Upper lobe of right lung (tissue), 1 donor: ENCODE measurements at places on chromosomes 1 and 21. TPM values are rescaled to one million over a fixed set of nuclear protein-coding genes. Genes with fewer than 3 reads are reported as not detected.
A peak's percentile ranks its signal among the peaks of the same experiment; 100 is the strongest.

FAM3B gene
- 5.2 TPM for total RNA-seq

LMX1A gene
- not detected for total RNA-seq

DNA sequence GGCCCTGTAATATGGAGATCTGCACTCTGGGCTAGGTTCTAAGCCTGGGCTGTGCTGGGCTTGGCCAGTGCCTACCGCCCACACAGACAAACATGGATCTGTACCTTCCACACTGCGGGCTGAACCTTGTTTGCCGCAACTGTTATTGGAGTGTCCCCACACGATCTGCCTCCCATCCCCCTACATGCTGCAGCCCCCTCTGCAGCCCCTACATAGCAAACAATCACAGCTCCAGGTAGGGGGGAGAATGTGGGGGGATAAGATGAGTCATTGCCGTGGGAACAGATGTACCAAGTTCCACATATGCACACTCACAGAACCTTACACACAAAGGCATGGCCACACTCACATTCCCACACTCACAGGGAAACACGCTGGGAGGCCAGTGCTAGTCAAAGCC lies 2.1 kb upstream of the HCRTR1 start:
- no peak for DNase-seq
- peaks cover 24% of the 10 kb centered on the region for H3K27me3 ChIP-seq
- H3K4me1 ChIP-seq, result peaks cover 4% of the 10 kb centered on the region
- no peak overlapping the region for H3K4me3 ChIP-seq

PBX1 gene
- total RNA-seq, result 56.7 TPM

RLF gene
- 13.4 TPM for total RNA-seq

GRCh38 chr1:58432851-58433668 lies 113.5 kb downstream of the OMA1 start:
- H3K27me3 ChIP-seq, result no peaks in the 10 kb centered on the region
- H3K4me1 ChIP-seq, result peaks cover 9% of the 10 kb centered on the region
- H3K27ac ChIP-seq, result no peak overlapping the region
- H3K36me3 ChIP-seq, result no peaks in the 10 kb centered on the region

DNA sequence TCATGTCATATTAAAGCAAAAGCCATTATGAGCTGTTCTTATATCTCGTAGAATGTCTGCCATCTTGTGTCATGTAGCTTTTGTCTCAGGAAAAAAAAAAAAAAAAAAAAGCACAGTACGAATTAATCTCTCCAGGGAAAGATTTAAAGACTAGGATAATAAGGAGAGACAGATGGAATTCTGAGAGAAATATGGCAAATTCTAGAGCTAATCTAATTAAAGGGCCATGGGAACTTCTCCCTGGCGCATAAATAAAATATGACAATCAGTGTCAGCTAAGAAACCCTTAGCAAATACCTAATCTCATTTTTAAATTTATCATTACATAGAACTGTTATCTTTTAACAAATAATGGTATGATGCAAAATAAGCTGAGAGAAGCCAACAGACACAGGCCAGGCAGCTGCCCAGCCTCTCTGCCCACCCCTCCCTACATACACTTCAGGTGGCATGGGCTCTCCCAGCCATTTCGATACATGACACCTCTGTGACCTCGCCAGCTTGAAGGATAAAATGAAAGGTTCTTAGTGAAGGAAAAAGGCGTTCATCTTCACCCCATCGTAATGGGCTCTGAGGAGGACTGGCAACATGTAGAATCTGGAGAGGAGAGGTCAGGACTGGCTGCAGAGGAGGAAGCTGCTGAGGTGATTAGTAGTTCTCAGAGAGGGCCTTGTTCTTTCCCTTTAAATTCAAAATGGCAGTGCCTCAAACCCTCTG lies 39.8 kb downstream of the DISC1 start:
- H3K27me3 ChIP-seq, result no peaks in the 10 kb centered on the region
- H3K4me1 ChIP-seq, result no peaks in the 10 kb centered on the region
- H3K36me3 ChIP-seq, result no peaks in the 10 kb centered on the region
- DNase-seq, result no peak
- H3K27ac ChIP-seq, result no peak overlapping the region
- no peak overlapping the region for H3K4me3 ChIP-seq

DNA sequence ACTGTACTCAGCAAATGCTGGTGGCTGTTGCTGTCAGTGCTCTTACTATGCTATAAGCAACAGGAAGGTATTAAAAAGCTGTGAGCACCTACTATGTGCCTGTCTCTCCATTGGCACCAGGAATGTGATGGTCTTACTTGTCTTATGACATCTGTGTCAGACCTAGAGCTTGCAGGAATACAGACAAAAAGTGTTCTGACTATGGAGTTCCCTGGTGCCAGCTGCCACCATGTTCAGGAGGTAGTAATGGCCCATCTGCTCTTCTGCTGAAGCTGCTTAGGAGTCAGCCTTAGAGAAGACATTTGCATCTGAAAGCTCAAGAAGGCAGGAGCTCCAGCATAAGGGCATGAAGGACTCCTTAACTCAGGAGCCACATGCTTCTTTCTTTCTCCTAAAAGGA lies 52.3 kb downstream of the MAB21L3 start:
- H3K27me3 ChIP-seq, result no peaks in the 10 kb centered on the region
- no peak overlapping the region for H3K27ac ChIP-seq
- no peak overlapping the region for H3K4me3 ChIP-seq
- no peaks in the 10 kb centered on the region for H3K36me3 ChIP-seq

NBL1 gene
- 218 TPM for total RNA-seq

- peaks cover 16% of the 10 kb centered on the region for H3K4me1 ChIP-seq
- DNase-seq, result no peak
- peaks cover 11% of the 10 kb centered on the region for H3K36me3 ChIP-seq
Observed at GRCh38 chr1:205598841-205599668, 32.8 kb downstream of the ELK4 start.

- no peaks in the 10 kb centered on the region for H3K4me1 ChIP-seq
- H3K27ac ChIP-seq, result no peak overlapping the region
- no peak for DNase-seq
- H3K4me3 ChIP-seq, result no peak overlapping the region
Observed at GRCh38 chr1:176434234-176434633, 28.7 kb upstream of the PAPPA2 start.

CD48 gene
- total RNA-seq, result 21.5 TPM

RGS1 gene
- total RNA-seq, result 27.8 TPM

TPM3 gene
- 326 TPM for total RNA-seq

GRCh38 chr1:63126104-63126503 lies 196.3 kb upstream of the FOXD3 start:
- H3K27ac ChIP-seq, result no peak overlapping the region
- H3K4me3 ChIP-seq, result no peak overlapping the region
- DNase-seq, result no peak

DNA sequence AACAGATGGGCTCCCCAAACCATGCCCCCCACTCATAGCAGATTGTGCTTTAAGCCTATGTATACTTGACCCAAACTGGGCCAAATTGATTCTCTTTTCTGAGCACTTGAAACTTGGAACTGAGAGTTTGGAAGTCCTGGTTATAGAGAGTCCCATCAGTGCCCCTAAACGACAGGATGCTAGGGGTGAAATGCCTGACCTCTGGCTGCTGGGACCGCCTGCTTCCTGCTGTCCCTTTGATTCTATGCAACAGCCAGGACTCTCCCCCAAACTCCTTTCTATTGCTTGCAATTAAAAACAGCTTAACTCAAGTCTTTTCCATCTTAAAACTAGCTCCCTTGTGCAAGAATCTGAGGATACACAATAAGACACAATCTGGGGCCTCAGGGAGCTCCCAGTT lies 4.7 kb downstream of the C1orf210 start:
- peak; percentile 3 for DNase-seq
- H3K27me3 ChIP-seq, result no peaks in the 10 kb centered on the region
- no peak overlapping the region for H3K4me3 ChIP-seq
- H3K36me3 ChIP-seq, result no peaks in the 10 kb centered on the region

ANGPTL3 gene
- not detected for total RNA-seq

DNA sequence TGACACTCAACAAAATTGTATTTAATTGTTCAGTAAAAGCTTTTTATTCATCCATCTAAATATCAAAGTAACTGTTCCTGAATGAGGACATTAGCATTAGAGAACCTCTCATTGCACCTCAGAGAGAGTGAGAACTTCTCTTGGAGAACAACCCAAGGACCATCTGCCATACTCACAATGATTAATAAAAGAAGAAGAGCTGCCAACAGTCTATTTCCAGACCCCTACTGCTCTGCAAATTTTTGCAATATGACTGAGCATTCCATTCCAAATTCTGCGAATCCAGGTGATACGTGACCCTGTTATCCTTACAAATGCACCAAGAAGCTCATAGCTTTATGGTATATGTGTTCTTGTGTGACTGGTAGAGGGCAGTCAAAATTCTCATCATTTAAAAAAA lies 422.5 kb downstream of the NEGR1 start:
- H3K4me3 ChIP-seq, result no peak overlapping the region
- no peaks in the 10 kb centered on the region for H3K36me3 ChIP-seq
- DNase-seq, result no peak
- H3K4me1 ChIP-seq, result no peaks in the 10 kb centered on the region
- no peak overlapping the region for H3K27ac ChIP-seq
- no peaks in the 10 kb centered on the region for H3K27me3 ChIP-seq
